ENCODE measurements at places on chromosomes 7 and 10.

DNA sequence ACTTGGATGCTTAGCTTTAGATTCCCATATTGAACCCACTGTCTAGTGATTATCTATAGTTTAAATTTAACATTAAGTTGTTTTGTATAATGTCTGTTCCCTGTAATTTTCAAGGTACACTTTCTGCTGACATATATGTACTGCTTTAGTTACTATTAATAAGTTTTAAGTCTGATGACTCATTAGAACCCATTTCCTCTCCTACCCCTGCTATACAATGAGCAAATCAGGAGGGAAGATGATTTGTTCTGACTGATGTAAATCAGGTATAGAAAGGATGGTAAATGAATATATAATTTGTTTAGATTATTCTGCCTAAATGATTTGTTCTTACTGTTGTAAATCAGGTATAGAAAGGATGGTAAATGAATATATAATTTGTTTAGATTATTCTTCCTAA is 691.8 kb downstream of the NXPH1 start:
- no peak for DNase-seq

DNA sequence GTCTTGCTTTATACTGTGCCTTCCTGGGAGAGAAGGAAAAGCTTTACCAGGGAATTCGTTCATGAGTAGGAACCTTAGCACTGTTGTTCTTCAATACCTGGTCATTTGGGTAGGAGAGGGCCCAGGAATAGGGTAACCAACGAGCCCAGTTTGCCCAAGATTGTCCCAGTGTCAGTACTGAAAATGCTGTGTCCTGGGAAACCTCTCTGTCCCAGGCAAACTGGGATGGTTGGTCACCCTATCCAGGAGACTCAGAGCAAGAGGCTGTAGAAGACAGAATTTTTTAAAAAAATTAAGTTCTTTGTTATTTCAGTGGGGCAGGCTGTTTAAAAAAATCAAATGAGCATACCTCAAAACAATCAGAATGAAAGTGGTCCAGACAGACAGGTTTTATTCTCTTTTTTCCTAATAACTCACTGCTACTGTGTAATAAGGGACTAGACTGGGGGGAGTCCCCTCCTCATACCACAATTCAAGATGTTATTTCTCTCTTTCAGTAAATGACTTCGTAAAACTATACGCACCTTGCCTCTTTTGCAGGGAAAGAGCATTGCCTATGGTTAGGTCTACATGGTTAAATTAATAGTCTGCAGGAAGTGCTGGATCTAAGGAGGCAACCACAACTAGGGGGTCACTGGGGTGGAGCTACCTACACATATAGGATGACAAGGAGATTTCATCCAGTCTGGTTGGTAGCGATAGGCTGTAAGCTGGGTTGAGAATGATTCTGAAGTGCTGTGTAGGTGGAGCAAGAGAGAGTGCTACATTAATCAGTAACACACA is 41.1 kb upstream of the FAM133B start:
- DNase-seq = no peak

- no peak for DNase-seq
These were observed 27.6 kb upstream of the PIK3AP1 start for GRCh38 chr10:96747734-96748550.

DNA sequence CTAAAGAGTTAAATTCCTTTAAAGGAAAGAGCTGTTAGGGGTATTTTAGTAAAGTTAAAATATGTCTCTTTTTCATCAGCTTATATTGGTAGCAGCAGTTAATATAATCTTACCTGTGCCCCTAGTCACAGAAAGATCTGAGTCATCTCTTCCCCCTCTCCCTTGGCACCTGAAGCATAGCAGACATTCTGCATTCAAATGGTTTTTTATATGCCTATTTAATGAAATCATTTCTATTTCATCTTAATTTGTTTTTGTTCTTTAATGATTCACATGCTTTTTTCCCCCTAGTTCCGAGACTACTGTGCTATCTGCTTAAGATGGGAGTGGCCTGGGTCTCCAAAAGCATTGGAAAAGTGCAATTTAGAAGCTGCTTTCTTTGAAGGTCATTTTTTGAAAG is 33.3 kb downstream of the FHIP2A start:
- no peak for DNase-seq

- DNase-seq = no peak
These were observed 10.1 kb downstream of the CPN1 start for GRCh38 chr10:100071529-100071928.

DNA sequence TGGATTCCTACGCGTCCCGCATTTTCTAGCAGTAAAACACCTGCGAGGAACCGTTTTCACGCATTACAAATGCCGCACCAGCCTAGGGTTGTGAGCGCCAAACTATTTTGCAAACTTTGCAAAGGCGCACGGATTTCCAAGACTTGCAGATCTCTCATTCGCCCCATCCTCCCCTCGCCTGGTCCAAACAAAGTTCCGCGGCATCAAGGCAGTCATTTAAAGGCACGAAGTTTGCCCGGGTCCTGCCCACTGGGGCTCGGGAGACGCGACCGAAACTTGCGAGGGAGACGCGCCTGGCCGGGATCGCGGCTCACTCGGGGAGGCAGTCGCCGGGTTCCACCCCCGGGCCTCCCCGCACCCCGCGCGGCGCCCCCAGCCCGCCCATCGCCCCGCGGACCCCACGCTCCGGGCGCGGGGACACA is 613 bp downstream of the USP6NL start:
- peak; percentile 66 for DNase-seq

- no peak for DNase-seq
These were observed 80.9 kb downstream of the NT5C2 start for GRCh38 chr10:103111918-103112877.

DNA sequence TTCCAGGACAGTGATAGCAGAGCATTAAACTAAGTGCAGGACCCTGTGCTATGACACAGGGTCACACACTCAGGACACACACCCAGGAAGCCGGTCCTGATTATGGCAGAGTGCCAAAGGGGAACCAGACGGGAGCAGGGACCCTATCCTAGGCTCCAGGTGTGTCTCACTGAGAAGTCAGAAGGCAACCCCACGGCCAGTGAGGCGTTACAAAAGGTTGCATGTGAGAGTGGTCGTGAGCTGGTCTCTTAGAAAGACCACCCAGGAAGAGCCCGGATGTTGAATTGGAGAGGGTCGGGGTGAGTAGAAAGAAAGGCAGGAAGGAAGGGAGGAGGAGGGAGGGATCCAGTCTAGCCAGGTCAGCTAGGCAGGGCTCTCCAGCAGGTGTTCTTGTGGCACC is 31.0 kb downstream of the FRMPD2 start:
- no peak for DNase-seq

DNA sequence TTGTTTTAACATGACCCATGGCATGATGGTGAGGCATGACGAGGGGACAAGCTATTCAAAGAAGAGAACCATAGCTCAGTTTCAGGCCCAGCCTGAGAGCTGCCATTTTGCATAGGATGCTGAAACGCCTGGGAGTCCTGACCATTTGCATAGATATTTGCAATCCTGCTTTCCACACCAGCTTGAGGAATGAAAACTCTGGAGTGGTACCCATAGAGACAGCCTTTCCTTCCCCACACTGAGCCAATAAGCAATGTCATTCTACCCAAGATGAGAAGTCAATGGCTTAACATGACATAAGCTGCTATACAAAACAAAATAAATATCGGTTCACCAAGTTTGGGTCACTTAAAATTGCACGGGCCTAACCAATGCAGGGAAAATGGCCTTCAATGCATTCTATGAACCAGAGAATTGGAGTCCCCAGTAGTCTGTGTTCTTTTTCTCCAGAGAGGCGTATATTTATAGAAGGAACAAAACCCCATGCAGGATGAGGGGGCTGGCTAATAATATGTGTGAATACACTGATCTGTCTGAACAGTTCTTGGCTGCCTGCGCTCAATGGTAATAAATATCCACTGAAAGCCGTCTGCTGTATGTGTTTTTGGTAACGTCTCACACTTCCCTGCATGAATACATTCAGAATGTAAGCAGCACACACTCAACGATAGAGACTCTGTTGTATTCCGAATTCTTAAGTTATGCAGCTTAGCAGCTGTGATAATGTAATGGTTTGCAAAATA is 329.3 kb downstream of the FRMD4A start:
- DNase-seq = no peak

DNA sequence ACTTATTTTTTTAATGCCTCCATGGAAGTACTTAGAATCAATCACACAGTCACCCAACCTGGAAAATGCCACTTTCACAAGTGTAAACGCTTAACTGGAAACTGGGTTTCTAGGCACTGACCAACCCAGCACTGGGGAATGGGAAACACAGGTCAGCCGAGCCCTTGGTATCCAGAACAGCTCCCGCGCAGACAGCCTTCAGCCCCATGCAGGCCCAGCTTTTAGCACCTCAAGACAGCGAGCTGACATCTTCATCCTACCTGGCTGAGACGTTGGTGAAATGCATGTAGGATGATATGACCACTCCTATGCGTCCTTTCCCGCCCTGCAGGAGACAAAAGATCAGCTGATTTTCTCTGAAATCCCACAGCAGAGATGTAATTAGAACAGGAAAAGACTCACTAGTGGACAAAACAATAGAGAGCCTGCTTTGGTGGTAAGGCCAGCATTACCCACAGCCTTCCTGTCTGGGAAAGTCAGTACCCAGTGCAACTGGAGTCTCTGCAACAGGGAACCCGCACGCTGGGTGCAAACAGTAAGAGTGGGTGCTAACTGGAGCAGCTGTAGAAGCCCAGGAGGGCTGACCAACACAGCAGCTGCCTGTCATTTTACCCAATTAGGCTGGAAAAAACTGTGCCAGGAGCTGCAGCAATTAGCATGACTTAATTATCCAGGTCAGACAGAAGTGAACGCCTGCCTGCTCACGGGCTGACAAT is 153.7 kb downstream of the TNS3 start:
- no peak for DNase-seq

DNA sequence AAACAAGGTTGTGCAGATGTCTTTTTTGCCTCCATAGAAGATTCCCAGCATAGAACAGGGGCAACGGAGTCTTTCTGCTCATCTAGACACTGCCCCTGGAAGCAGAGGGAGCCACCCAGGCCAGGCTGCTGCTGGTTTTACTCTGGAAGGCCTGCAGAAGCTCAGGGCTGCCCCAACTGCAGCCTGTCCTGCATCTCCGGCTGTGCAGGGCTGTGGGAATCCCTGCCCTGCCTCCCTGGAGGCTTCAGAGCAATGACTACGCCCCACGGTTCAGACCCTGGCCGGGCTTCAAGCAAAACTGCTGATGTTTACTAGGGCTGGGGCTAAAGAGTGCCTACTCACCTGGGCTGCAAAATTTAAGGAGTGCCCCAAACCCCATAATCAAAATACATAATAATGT is 43.9 kb downstream of the GHRHR start:
- DNase-seq = no peak

- DNase-seq = peak; percentile 31
These were observed 88.9 kb downstream of the KCNMA1 start for GRCh38 chr10:77548671-77549070.

DNA sequence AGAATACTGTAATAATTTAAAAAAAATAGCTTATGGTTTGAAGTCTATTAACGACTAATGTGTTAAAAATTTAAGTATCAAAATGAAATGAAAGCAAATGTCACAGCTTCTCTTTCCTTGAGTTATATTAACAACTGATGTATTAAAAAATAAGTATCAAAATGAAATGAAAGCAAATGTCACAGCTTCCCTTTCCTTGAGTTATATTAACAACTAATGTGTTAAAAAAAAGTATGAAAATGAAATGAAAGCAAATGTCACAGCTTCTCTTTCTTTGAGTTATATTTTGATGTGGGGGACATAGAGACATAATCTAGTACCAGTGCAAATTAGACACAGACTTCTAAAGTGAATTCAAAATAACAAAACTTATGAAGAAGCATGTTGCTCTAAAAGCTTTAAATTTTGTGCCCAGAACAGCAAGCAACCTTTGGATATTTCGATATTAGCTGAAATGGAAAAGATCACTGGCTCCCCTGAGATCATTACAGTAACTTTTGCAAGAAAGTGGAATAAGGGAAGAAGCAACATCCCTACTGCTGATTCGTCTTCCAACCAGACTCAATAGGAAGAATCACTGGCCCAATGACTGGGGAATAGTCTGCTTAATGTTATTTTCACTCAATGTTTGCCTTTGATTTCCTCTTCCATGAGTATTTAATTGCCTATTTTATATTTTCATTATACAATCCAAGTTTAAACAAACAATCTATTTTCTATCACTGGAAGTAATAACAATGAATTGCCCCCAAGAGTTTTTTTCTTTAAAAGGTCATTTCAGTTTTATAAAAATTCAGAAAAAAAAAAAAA is 8.0 kb downstream of the SKAP2 start:
- DNase-seq = no peak

- no peak for DNase-seq
These were observed 101.2 kb upstream of the KLF6 start for GRCh38 chr10:3886191-3886590.

DNA sequence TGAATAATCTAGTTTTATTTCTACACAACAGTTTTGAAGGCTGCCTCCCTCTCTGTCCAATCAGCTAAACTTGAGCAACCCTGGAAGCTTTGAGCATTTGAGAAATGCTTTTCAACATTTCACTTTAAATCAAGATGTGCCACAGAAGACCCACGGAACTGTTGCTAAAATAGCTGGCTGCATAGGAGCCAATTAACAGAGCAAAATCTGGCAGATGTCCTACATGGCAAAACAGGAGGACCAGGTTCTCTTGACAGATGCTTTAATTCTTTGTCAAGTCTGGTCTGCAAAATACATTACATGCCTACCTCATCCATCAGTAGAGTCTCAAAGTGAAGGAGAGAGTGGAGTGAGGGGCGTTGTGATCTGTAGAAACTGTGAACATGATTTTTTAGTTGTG is 185.9 kb downstream of the DPY19L1 start:
- no peak for DNase-seq

GRCh38 chr10:67783606-67784294 is 54.2 kb downstream of the DNAJC12 start:
- DNase-seq = no peak

DNA sequence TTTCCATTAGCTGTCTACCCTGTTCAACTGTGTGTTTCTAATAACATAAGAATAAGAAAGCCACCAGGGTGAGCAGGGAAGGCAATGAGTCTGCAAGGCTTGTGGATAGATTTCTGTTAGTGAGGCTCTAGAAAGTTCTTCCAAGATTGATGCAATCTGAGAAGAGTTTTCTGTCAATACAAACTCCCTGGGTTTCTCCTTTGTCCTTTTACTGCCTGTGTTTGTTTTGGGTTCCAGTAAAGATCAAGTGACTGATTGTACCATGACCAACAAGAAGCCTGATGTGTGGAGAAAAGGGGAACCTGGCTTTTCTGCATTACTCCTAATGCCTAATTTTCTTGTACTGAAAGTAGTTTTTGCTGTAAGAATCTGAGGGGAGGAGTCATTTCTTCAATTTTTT is 139.9 kb downstream of the CFTR start:
- DNase-seq = no peak

DNA sequence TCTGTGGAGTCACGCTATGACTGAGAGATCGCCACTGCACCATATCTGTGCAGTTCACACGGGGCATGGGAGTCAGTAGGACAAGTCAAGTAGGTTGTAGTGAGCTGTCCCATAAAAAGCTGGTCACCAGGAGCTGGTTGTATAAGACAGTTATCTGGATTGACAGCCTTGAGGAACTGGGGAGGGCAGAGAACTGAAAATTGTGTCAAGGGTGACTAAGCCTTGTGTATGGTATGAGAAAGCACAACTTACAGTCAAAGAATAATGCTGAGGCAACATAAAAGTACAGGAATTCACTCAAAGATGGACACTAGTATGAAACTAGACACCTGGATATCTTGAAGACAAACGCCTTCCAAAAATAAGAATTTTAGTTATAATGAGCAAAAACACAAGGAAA is 564.9 kb downstream of the POM121L12 start:
- DNase-seq = no peak

GRCh38 chr7:2670720-2671391 is 17.1 kb upstream of the AMZ1 start:
- peak; percentile 29 for DNase-seq

GRCh38 chr7:999149-999879 is 16.3 kb downstream of the CYP2W1 start:
- no peak for DNase-seq

Measured in foreskin fibroblast (primary cell).